ENCODE measurements at places on chromosomes 2 and 18.
A peak's percentile ranks its signal among the peaks of the same experiment; 100 is the strongest.

- no peak for DNase-seq
Measured at GRCh38 chr2:149492923-149493322, 94.7 kb downstream of the MMADHC start.

DNA sequence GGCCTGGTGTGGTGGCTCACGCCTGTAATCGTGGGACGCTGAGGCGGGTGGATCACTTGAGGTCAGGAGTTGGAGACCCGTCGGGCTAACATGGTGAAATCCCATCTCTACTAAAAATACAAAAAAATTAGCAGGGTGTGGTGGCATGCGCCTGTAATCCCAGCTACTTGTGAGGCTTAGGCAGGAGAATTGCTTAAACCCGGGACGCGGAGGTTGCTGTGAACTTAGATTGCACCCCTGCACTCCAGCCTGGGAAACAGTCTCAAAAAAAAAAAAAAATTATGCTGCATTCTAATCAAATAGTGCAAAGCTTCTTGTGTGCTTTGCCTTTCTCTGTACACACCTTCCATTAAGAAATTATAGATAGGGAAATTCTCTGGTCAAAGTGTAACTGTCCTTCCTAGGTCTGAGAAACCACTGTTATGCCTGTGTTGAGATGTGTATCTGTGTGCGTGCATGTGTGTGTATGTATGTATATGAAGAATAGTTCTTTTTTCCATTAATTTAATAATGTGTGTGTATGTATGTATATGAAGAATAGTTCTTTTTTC is 2.5 kb downstream of the CD28 start:
- no peak for DNase-seq

GRCh38 chr2:74908748-74909444 is 49.5 kb upstream of the POLE4 start:
- DNase-seq: no peak

GRCh38 chr2:39933196-39933595 is 154.1 kb upstream of the THUMPD2 start:
- DNase-seq: no peak

DNA sequence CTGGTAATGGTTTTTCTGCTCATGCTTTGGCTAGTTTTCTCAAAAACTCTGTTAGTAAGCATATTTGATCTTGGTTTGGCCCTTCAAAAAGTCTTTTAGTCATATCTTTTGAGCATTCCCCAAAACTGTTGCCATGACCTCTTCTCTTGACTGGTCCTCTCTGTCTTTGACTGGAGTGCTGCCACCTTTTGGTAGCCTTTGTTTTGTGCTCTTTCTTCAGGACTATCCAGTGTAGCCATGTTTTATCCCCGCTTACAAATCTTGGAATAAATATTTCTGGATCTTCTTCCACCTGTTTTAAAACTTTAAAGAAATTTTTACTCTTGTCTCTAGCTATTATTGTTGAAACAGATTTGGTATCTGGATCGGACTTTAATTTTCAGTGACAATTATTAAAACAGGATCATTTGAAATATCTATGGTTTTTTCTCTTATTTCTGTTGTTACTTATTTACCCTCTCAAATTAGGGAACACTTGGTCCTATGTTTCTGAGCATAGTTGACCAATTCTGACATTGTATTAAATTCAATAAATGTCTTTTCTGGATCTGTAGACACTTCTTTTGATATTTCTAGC is 965 bp upstream of the ELOA2 start:
- DNase-seq: no peak

- DNase-seq: no peak
Measured at GRCh38 chr18:52422985-52423601, 83.1 kb downstream of the DCC start.

GRCh38 chr2:134146620-134147019 is 107.3 kb upstream of the MGAT5 start:
- no peak for DNase-seq

DNA sequence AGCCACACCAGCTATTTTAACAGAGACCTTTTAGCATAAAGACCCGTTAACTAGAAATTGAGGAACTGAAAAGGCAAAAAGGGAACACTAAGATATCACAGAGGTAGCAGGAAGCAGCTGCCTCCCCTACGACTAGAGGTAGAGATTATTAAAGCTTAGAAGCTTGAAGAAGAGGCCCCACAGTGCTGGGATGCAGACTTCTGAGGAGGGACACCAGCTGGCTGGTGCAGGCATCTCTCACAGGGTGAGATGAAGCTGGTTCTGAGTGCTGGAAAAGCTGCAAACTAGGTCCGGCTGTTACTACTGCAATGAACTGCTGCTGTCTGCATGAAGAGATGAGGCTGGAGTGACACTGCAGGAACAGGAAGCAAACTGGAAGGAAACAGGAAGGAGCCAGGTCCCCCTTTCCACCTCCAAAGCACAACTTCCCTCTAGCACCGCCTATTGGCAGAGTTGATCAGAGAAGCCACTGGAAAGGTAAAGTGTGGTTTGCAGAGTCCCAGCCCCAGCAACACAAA is 61.2 kb upstream of the MRPS9 start:
- DNase-seq: peak; percentile 33

DNA sequence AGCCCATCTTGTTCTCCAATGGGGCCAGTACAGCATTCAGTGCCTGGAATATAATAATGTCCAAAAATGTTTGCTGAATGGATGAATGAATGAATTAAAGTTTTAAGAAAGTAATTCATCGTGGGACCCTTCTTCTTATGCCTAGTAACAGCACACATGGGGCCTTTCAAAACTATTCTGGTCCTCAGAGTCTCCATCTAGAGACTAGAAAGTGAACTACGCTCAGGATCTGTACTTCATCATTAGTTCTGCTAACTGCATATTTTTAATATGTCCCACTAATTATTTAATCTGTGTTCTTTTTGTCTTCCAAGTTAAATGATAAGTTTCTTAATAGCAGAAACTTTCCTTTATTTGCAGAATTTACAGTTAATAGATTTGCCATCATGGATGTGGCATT is 172.5 kb downstream of the SMAD2 start:
- DNase-seq: no peak

- no peak for DNase-seq
Measured at GRCh38 chr18:42087876-42088275, 132.8 kb downstream of the PIK3C3 start.

DNA sequence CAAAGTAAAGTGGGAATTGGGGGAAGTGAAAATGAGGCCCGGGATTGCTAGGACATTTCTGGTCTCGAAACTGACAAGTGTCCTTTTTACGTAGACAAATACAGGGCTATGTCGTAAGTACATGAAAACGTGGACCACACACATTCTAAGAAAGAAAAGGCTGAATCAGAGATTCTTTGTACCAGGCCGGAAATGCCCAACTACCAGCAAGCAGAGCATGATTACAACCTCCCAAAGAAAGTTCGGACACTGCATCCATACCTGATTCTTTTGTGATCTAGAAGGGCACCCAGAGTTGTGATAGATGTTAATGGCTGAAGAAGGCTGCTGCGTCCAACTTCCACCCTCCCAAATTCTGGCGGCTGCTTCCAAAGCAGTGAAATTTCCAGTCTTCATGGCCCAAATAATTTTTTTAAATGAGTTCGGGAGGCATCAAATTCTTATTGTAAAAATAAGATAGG is 1.7 kb downstream of the RBMS1 start:
- no peak for DNase-seq

DNA sequence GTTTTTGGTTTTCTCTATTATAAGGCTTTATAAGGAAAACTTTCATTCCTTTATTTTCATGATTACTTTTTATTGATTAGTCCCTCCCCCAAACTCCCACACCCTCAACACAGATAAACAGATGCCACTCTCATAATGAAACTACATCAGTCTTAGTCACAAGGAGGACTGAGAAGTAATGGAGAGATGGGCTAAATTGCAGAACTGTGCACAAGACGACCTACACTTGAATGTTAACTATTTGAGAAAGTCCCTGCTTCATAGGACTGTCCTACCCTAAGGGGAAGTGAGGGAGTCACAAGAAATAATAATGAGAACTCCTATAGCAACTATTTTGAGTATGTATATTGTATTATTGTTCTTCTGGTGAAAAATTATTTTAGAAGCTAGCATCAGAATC is 360.8 kb downstream of the RBM43 start:
- no peak for DNase-seq

- DNase-seq: no peak
Measured at GRCh38 chr2:217010173-217010572, 150.3 kb upstream of the TNP1 start.

- DNase-seq: peak; percentile 39
Measured at GRCh38 chr2:158045362-158045761, 56.3 kb upstream of the UPP2 start.

DNA sequence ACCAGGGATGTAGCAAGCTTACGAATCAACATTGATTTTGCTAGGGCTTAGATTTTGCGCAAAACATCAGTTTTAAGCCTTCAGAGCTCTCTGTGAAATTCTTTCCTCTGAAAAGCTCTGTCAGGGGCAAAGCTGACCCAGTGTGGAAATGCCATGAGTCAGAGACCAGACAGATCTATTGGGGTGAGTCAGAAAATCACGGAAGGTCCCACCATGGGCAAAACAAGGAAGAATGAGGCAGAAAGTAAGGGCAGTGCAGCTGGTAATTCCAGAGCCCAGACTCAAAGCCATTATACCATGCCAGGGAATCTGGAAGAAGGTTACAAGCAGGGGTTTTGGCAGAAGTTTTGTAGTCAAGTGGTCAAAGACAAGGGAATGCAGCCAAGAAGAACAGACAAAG is 256.6 kb upstream of the CTAGE1 start:
- DNase-seq: no peak

GRCh38 chr2:105886687-105887086 is 142.0 kb downstream of the NCK2 start:
- DNase-seq: no peak

DNA sequence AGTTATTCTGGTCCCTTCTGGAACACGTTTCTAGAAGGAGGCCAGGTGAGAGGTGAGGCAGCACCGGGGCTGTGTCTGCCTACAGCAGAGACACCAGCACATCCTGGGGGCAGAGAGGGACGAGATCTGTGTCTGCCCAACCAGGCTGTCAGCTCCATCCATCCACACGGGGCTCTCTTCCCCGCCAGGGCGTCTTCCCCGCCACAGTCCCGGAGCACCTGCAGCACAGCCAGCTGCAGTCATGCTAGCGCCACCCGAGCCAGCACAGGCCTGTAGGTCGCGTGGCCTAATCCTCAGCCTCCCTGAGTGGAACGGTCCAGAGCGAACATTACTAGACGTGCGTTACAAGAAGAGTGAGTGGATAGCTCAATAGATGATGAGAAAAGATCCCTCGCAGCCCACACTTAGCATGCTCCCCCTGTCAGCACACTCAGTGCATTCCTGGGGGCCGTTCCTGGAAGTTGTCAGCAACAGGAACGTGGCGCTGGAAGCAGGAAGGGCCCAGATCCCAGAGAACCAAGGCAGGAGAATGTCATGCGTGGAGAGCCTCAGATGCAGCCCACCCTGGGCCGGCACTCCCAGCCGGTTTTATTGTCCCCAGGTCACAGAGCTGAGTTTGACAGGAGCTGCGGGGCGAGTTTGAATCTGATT is 179.0 kb downstream of the TWIST2 start:
- DNase-seq: no peak

DNA sequence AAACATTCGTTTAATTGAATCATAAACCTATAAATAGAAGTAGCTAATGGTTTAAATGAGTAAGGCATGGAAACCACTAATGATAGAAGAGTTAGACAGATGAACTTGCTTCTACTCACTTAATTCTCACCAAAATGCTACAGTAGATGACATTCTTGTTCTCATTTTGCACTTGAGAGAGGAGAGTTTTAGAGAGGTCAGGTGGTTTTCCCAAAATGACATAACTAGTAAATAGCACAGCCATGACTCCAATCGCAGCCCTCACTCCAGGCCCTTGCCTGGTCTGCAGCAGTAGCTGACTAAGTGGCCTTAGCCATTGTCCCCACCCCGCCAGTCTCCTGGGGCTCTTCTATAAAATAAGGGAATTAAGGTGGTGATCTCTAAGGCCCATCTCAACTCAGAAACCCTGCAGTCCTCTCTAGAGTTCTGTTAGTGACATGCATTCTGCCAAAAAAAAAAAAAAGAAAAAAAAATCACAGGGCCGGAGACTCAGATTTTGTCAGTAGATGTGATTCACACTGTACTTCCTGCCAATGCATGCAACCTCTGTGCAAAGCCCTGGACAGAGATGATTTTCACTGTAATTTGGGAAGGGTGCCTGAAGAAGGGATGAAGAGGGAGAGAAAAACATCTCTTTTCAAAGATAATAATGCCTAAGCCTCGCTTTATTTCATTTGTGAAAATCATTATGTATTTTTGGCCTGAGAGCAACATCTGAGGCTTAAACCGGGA is 221.8 kb downstream of the ANAPC1 start:
- no peak for DNase-seq

- no peak for DNase-seq
Measured at GRCh38 chr18:40883271-40883670, 1071.8 kb upstream of the PIK3C3 start.

DNA sequence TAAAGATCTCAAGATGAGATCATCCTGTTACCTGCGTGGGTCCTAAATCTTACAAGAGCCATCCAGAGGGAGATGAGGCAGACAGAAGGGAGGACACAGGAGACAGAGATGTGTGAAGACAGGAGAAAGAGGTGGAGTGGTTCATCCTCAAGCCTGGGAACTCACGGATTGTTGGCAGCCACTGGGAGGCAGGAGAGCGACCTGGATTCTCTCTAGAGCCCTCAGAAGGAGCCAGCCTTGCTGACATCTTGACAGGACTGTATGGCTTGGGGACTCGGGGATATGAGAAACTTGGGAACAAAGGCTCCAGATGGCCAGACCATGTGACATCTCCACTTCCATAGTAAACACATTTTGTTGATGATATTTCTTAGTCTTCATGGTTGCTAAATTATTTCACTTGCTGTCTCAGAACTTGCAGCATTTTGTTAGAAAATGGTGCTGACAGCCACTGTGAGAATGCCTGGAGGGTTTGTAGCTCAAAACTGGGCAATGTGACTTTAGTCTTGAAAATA is 57.8 kb upstream of the MC2R start:
- no peak for DNase-seq

- no peak for DNase-seq
Measured at GRCh38 chr2:137190411-137191195, 425.3 kb downstream of the THSD7B start.

GRCh38 chr2:33595385-33595784 is 3.7 kb downstream of the FAM98A start:
- DNase-seq: no peak

- no peak for DNase-seq
Measured at GRCh38 chr2:161780881-161781280, 156.7 kb downstream of the SLC4A10 start.

GRCh38 chr2:48295421-48295820 is 234.5 kb upstream of the STON1 start:
- DNase-seq: no peak
